Activated T-helper 9 cell treated with anti-CD3 and anti-CD28 coated beads, Interleukin-2, amount 50 U/mL, for 16 hours (primary cell): ENCODE measurements at places on chromosomes 12 and 14.

- no peak for DNase-seq
These were observed 12.0 kb downstream of the PDE6H start for GRCh38 chr12:14984766-14985285.

GRCh38 chr14:23620177-23620702 is 15.9 kb upstream of the DHRS2 start:
- no peak for DNase-seq

DNA sequence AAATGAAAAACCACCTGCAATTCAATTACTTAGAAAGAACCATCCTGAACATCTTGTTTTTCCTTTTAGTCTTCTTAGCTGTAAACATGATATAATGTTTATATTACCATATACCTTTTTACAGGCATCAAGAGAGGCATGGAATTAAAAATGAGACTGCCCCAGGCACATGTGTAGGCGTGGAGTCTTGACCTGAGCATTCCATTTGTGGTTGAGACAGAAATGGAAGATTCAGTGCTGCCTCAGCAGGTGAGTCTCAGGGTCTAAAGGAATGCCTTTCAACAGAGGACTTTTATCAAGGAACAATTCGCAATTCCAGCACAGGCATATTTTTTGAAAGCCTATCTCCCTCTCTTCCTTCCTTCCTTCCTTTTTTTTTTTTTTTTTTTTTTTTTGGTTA is 8.0 kb upstream of the NANOGNB start:
- DNase-seq = no peak

DNA sequence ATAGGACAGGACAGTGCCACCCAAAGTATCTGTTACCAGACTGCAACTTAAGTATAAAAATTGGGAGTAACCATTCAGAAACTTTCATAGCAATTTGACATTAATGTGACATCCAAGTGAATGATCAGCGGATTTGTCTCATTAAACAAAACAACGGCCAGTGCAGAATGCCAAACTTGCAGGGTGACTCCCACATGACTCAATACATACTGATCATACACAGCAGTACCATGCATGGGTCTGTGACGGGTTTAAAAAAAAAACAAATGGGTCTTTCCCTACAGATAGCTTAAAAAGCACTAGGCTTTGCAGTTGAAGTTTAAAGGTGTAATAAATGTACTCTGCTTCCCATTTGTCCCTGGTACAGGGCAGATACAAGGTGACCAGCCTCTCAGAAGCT is 116.6 kb downstream of the SLC35F4 start:
- DNase-seq = no peak

GRCh38 chr12:20493934-20494333 is 125.6 kb downstream of the PDE3A start:
- no peak for DNase-seq

DNA sequence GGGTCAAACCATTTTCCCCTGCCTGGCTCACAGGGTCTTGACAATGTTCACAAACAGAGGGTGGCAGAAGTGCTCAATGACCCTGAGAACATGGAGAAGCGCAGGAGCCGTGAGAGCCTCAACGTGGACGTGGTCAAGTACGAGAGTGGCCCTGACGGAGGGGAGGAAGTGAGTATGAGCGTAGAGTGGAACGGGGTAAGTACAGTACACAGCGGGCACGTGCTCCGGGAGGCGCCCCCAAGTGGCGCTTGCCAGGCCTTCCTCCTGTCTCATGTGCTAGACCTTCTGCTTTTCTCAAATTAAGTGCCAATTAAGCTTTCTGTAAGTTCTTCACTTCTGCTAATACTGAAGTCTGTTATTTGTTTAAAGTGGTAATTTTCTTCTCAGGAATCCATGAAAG is 35.9 kb downstream of the XRCC3 start:
- DNase-seq = peak; percentile 20

DNA sequence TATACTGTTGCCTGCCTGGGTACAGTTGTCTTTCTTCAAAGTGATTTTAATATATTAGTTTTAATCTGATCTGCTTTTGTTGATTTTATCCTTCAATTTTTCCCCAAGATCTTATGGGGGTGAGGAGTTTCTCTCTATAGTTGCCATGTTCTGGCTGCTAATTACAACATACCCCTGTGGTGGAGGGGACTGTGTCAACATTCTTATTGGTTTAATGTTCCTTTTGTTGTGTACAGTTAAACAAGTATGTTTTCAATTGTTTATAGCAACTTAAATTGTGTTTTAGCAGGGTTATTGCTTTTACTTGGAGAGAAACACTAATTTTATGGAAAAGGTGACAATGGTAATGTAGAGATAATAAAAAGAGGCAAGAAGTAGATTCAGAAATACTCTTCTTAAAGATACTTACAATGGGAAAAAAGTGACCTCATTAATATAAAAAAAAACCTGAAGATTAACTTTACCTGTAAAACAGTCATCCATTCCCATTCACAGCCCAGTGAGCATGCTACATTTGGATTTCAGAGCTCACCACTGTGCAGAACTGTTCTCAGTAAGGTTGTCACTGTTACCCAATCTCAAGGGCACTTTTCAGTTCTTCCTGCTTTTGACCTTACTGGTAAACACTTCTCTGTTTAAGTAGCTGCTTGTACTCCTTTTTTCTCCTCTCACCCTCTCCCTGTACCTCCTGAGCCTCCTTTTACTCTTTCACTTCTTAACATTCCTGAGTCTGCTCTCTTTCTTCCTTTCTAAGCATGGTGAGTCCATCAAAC is 8.1 kb upstream of the LRRK2 start:
- DNase-seq = no peak

DNA sequence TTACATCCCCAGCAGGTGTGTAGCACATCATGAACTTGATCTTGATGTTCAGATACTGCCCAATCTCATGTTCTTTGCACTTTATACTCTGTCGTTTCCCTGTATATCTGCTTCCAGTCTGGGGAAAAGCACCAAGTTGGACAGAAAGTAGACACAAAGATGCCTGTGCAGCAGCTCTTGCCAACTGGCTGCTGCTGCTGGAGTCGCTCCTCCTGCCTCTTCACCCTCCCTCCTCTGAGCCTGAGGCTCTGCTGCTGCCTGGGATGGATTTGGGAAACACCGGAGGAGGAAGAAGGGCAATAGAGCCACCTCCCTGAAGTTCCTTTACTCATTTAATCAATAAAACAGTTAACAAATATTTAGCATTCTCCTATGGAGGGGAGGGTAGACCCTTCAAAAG is 32.4 kb downstream of the ADCK1 start:
- no peak for DNase-seq

DNA sequence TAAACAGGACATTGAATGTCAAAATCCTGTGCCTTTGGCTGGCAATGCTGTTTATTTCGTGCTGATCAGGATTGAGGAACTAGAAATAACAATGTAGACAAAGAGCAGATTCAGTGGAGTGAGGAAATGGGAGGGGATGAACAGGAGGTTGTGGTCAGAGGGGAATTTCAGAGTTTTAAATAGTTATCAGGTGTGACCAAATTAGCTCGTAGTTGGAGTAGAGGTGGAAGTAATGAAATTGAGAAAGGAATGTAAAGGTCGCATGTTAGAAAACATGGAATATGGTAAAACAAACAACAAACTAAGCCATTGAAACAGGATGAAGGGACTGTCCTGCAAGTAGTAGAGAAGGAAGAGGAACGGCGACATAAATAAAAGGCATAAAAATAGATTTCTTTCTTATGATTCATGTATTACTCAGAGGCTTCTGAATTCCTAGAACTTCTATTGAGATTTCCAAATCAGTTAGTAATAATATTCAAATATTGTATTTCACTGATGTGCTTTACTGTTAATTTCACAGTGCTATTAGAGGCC is 9.5 kb upstream of the SAV1 start:
- no peak for DNase-seq

DNA sequence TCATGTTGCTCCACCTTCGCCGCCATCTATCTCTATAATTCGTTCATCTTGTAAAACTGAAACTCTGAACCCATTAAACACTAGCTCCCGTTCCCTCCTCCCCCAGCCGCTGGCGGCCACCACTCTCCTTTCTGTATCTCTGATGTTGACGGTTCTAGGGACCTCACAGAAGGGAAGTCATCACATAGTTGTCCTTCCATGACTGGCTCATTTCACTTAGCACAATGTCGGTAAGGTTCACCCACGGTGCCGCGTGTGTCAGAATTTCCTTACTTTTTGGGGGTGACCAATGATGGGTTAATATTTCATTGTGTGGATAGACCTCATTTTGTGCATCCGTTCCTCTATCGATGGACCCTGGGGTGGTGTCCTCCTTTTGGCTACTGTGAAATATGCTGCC is 2.0 kb upstream of the CACNA2D4 start:
- no peak for DNase-seq

DNA sequence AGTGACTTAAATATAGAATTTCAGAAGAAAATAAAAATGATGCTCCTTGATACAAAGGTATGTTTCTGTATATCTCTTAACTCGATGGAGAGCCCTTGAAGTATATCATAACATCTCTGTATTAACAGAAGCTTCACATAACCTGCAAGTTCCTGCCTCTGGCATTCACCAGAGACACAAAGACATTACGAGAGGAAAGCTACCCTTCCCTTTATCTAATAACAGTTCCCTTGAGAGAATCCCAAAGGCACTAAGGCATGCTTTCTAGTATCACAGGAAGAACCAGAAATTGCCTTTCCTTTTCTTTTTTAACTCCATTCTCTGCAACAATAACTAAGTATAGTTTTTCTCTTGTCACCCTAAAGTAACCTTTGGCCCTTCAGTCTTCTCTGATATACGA is 164.5 kb downstream of the MGAT4C start:
- no peak for DNase-seq

DNA sequence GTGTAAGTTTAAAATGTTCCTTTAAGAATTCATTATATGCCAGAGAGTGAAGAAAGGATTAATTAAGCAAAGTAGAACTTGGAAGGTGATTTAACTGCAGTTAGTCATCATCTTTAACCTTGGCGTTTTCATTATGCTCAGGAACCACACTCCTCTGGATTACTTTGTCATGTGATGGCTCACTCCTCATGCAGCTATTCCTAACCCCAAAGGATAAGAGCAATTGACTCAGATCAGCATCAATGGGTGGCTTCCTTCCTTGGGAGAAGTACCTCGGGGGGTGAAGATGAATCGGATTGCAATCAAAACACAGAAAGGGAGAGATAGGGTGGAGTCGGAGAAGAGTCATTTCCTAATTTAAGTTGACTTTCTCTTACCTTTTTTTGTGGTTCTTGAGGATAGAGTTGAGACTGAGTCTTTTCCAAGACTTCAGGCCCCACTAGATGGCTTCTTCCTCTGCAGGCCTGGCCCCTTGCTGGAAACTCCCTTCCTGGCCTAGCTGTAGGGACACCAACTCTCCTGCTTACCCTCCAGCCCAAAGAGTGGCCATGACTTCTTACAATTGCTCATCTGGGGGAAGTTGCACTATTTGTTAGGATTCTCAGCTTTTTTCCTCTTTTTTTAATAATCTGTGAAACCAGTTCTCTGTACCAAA is 238.6 kb upstream of the DDHD1 start:
- DNase-seq = no peak

DNA sequence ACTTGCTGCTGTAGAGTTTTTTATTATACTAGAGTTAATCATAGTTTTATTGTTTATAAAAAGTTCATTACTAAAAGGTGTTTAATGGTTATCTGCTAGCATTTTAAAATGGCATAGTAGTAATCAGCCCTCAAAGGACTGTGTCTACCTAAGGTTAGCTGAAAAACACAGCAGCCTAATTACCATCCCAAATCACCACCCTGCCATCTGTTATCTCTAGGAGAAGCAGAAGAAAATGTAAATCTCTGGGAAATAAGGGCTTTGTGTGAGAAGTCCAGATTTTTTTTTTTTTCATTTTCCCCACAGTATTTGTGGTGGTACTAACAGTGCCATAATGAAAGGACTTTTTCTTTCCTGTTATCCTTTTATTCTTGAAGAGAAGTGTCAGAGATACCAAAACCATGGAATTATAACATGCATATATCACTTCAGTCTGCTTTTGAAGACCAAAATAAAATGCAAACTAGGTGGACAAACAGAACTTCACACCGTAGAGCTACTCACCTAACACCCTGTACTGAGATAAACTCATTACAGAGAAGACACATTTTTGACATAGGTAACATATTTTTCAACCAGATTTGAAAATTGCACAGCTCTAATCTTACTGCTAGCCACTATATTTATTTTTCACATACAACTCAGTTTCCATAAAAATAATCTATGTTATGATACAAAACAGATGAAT is 876.2 kb downstream of the C12orf50 start:
- DNase-seq = no peak

- no peak for DNase-seq
These were observed 524 bp upstream of the P2RX2 start for GRCh38 chr12:132617822-132618682.

DNA sequence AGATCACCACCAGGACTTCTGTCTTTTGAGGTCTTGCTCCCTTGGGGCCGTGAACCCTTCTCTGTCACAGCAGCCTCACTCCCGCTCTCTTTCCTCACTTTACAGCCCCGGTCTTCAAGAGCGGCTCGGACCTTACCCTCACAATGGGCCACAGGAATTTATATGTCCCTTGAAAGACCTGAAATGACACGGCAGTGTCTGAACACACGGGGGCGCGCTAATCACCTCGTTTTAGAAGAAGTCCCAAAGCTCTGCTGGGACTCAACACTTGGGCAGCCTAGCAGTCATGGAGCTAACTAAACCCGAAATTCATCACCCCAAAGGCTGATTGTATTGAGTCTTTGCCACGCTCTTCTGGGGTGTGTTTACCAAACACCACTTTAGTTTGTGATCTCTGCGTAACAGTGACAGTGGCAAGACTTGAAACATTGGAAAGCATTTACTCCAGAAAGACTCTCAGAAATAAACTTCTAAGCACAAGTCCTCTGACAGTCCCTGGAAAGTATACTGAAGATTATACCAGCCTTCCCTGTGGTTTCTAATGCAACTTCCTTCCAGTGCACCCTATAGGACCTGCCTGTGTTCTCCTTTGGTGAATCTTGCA is 29.0 kb downstream of the SERPINA11 start:
- DNase-seq = peak; percentile 3

GRCh38 chr12:93325855-93326254 is 51.9 kb upstream of the NUDT4 start:
- no peak for DNase-seq

DNA sequence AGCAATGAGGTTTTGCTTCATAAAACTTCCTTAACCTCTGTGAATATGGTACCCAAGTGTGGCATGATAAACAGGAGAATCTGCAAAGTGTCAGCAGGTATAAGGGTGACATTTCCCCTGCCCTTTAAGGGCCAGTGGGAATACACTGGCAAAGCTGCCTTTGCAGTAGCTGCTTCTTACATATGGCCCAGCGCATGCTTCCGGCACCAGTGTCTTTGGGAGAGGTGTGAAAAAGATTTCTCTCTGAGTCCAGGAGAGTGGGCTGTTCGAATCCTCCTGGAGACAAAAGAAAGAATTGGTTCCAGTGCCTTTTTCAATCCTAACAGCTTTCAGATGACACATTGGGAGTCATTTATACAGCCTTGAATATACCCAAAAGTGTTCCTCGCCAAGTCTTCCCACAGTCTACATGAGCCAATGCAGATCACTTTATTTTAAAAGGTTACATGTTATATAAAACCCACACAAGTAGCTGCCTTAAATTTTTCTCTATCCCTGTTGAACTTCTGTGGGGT is 437.7 kb downstream of the PRKD1 start:
- DNase-seq = no peak

GRCh38 chr12:95118138-95118787 is 44.8 kb upstream of the NR2C1 start:
- DNase-seq = no peak

GRCh38 chr12:89470741-89471509 is 53.7 kb downstream of the GALNT4 start:
- no peak for DNase-seq

GRCh38 chr14:94161981-94162380 is 12.1 kb upstream of the PPP4R4 start:
- no peak for DNase-seq

GRCh38 chr14:31968107-31968810 is 108.8 kb upstream of the ARHGAP5 start:
- no peak for DNase-seq

GRCh38 chr12:64678248-64678647 is 68.0 kb downstream of the RASSF3 start:
- no peak for DNase-seq
